Activated naive CD8-positive, alpha-beta T cell treated with anti-CD3 and anti-CD28 coated beads, Interleukin-2, amount 10 ng/mL, durations not matched to agents 7 days and 5 days (primary cell): ENCODE measurements at places on chromosomes 4 and X. TPM values are rescaled to one million over a fixed set of nuclear protein-coding genes. Genes with fewer than 3 reads are reported as not detected.

The ZRSR2 gene
- total RNA-seq = 19.3 TPM

The TCEANC gene
- total RNA-seq = 6.2 TPM

- H3K27me3 ChIP-seq = peaks cover 25% of the 10 kb centered on the region
- no peak for DNase-seq
- H3K4me3 ChIP-seq = no peak overlapping the region
Observed at GRCh38 chr4:87851953-87852352, 19.2 kb downstream of the MEPE start.

DNA sequence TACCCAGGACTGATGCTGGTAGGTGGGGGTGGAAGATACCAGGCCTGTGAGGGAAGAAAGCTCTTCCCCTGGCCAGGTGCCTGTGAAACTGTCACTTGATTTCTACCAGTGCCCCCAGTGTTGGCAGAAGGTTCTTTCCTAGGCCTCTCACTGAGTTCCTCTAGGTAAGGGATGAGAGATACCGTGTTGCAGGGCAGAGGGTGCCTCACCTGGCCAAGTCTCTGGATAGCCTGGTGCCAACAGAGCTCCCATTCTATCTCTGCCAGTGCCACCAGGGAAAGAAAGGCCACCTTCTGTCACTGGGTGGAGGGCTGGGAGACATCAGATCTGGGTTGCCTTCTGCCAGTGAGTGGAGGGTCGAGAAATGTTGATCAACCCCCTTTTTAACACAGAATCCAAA, 94.1 kb downstream of the RTL5 start:
- H3K27ac ChIP-seq = no peak overlapping the region
- H3K4me3 ChIP-seq = no peak overlapping the region
- DNase-seq = no peak
- peaks cover 19% of the 10 kb centered on the region for H3K27me3 ChIP-seq
- no peaks in the 10 kb centered on the region for H3K36me3 ChIP-seq

DNA sequence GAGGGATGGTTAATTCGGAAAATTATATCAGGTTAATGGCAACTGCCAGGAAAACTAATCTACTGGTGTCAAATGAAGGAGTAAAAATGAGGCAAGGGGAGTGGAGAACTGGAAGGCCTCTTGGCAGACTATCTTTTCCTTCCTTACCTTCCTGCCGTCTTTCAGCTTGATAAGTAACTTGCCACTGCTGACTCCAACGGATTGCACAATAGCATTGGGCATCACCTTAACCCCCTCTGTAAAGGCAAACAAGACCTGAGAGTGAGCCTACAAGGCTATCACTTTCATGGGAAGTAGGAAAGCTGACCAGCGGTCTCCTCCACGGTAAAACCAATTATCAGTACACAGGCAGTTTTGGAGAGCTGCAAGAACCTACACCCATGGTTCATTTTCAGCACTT, 26.2 kb upstream of the ELF4 start:
- no peak overlapping the region for H3K27ac ChIP-seq
- no peaks in the 10 kb centered on the region for H3K27me3 ChIP-seq
- H3K36me3 ChIP-seq = peaks cover 4% of the 10 kb centered on the region
- no peak overlapping the region for H3K4me3 ChIP-seq

DNA sequence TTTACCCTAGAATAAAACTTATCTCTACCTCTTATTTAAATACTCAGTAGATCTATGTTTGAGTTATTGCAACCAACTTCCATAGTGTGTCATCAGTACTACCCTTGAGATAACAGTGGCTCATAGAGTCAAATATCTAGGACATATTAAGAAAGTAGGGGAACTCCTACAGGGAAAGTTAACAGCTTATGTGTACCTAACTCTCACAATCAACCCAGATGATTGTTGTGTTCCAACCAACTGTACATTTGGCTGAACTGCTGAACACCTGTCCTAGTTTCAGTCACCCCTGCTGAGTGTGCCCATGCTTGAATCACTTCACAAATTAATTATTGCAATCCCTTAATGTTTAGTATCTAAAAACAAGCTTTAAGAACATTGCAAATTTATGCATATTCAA, 244.2 kb upstream of the GRID2 start:
- no peaks in the 10 kb centered on the region for H3K27me3 ChIP-seq
- no peak overlapping the region for H3K4me3 ChIP-seq
- no peak overlapping the region for H3K27ac ChIP-seq
- no peaks in the 10 kb centered on the region for H3K36me3 ChIP-seq

DNA sequence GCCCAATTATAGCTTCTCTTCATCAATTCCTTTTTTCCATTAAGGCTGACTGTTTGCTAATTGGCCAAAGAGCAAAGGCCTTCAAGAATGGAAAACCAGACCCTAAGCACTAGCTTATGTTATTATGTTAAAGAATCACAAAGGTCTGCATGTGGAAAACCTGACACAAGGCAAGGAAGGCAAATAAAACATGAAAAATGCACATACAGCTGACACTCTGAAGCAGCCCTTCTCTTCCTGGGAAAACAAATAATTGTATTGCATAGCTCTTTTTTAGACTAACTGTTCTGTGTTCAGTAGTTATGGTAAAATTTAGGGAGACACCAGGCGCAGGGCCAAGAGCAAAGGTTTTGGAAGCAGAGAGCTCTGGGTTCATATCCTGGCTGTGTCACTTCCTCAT, 223.1 kb downstream of the UNC5C start:
- no peak for DNase-seq
- no peaks in the 10 kb centered on the region for H3K36me3 ChIP-seq
- H3K4me3 ChIP-seq = no peak overlapping the region
- no peaks in the 10 kb centered on the region for H3K27me3 ChIP-seq
- H3K27ac ChIP-seq = no peak overlapping the region

DNA sequence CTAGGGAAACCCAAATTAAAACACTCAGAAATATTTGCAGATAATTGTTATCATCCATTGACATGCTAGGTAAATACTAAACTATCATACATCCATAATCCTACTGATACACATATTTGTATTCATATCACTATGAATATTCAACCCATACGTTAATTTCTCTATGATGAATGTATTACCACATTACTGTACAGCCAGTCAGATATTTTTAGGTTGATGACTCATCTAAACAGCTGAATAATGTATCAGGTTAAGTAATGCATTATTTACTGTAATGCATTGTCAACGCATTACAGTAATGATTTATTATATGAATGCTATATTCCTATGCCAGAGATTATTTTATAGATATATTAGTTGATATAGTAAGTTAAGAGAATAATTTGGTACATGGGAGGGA, 37.1 kb downstream of the VEGFC start:
- H3K27ac ChIP-seq = no peak overlapping the region
- H3K4me1 ChIP-seq = no peaks in the 10 kb centered on the region
- H3K27me3 ChIP-seq = no peaks in the 10 kb centered on the region
- H3K36me3 ChIP-seq = no peaks in the 10 kb centered on the region
- H3K4me3 ChIP-seq = no peak overlapping the region

DNA sequence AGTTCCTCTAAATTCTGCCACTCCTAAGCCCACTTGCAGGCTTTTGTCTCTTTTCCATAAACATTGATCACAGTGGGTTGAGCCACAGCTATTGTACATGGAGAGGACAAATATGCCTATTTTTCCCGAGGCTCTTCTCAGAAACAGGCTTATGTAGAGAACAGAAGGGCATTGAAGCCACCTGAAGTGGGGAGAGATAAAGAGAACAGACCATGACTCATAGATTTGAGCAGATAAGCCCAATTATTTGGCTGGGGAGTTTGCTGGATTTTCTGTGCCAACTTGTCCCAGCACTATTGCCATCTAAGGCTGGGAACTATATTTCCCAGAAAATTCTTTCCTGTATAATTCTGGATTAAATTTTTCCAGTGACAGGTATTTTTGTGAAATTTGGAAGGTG, 446.1 kb upstream of the RPS6KA3 start:
- no peaks in the 10 kb centered on the region for H3K36me3 ChIP-seq
- no peak overlapping the region for H3K27ac ChIP-seq
- H3K27me3 ChIP-seq = peaks cover 2% of the 10 kb centered on the region
